NCI-H1694 (cell line): ENCODE measurements at places on chromosomes 1 and 21.
A peak's percentile ranks its signal among the peaks of the same experiment; 100 is the strongest.

DNA sequence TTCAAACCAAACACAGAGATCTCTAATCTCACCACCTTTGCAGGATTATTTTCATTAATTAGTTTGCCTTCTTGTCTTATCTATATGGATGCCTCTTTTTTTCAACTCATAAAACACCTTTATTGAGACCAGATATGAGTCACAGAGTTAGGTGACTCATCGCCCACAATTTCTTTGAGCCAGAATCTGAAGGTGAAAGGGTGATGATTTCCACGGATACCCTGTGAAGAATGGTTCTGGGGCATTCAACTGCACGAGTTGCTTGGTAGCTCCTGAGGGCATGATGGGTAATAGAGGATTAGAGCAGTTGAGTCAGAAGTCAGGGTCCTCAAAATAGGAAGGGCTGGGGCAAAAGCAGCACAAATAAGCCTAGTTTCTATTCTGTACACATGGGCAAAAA lies 128.2 kb downstream of the TBX19 start:
- no peak for DNase-seq

DNA sequence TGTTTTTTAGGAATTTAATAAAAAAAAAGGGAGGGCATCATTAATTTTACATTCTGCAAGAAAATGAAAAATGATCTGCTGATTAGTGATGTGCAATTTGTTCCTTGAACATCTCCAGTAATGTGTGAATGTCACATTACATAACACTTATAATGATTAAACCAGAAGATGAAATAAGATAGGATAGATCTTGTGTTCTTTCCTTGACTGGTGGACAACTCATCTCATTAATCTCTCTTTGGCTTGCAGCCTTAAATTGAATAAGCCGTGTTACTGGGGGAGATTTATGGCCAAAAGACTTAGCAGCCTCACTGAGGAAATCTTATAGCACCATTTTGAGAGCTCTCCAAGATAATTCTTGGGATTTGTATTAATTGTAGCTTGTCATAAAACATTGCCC lies 217.2 kb downstream of the ST6GALNAC3 start:
- no peak for DNase-seq

DNA sequence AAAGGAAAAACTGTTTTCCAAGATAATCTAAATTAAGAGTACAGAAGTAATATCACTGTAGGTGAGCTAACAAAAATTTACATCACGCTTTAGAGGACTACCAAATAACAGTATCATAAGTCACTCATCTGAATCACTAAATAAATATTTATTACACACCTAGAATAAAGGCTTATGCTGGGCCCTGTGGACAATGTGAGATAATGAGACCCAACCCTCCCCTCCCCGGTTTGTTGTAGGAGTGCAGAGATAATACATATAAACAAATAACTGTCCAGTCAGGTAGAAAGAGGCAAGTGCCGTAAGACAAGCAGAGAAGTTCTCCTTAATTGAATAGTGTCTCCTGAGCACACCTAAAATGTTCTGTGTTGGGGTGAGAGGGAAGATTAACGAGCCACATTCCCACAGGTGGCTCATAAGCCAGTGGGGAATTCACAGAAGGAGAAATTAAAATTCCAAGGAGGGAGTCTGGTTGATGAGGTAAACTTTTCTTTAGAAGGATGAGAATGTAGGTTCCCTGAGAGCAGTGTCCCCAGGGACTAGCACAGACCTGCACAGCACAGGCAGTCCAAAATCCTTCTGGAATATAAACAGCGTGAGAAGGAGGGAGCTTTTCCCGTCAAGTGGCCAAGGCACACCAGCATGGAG lies 241.4 kb downstream of the NFIA start:
- DNase-seq, result no peak

- peak; percentile 80 for DNase-seq
Observed at GRCh38 chr1:54581621-54582035, 33.6 kb downstream of the ACOT11 start.

DNA sequence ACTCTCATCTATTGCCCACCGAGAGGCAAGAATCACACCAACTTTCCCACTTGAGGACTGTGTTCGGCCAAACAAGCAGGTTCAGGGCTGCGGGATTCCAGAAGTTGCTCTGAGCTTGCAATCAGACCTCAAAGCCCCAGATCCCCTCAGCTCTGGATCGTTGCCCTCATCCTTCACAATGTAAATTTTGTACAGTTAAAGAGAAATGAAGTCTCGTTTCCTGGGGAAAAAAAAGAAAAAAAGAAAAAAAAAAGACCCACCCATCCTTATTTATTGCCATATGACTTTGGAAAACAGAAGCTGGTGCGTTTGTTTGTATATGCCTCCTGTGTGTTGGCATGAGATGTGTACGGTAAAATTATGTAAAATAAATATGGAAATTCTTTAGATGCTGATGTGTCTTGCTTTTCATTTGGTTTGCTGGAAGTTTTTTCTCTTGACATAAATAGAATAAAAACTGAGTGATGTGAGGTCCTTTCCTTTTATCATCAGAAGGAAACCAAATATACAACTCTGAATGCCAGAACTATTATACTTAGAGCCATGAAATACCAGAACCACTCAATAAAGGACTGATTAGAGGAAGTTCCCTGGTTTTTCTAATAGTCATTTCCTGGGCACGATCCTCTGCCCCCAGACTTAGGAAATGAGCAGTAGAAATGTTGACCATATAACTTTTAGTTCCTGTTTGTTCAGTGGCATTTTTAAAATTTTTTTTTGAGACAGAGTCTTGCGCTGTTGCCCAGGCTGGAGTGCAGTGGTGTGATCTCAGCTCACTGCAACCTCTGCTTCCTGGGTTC lies 48.7 kb downstream of the LHX4 start:
- DNase-seq, result no peak

DNA sequence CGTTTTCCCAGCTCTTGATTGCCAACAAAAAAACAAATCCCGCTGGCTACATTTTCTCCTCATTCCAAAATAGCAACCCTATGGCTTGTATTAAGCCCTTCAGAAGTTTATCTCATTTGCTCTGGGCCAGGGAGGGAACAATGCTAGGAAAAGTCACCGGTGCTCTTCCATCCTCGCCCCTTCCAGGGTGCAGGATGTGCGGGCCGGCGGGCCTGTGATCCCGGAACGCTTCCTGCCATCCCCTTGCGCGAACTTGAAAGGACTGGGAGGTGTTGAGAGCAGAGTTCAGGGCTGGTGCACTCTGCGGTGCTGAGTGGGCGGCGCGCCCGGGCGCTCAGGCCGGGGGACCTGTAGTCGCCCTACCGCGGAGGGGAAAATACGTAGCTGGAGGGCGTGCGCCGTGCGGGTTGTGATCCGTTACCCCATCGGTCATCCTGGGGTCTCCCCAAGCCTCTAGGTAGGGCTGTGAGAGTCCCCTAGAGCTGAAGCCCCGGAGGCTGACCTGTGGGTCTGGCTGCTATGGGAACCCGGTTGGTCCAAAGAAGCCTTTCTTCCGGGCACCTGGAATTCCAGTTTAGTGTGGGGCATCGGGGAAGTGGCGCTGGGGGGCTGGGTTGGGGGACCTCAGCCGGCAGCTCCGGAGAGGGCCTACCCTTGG lies 13.1 kb downstream of the NR5A2 start:
- no peak for DNase-seq

DNA sequence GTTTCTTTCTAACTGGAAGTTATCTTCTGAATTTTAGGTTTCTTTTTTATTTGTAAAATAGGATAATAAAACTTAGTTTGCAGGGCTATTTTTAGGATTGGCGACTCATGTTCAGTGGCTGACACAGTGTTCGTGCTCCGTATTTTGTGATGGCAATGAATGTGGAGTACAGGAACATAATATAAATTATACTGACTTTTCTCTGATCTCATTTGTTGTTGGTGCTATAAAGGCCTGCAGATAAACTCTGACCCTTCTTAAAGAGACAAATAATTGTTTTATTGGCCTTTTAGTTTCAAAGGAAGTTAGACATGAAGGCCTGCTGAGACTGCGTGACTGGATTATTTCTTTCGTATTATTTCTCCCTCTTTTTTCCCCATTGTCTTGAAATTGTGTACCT lies 339.6 kb downstream of the PDE4B start:
- no peak for DNase-seq

GRCh38 chr1:88980870-88981269 lies 11.6 kb downstream of the KYAT3 start:
- no peak for DNase-seq

DNA sequence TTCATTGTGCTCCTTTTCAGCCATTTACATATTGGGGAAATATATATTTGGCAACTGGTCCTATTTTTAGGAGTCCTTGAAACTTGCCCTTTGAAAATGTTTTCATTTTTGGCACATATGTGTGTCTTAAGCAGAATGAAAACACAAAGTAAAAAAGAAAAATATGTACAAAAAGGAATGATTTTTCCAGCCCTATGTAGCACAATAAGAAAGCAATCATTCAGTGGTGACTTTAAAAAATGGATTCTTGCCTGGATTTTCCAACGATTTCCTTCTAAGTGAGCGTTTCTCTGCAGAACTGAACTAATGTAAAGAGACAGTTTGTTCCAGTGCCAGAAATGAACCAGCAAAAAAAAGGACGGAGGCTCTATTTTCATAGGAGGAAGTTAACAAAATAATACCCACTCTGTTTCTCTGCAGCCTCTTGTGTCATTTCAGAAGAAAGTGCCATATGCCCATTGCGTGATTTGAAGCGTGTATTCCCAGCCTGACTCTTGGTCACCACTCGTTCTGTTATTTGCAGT lies 340.1 kb downstream of the SETD4 start:
- DNase-seq, result no peak

DNA sequence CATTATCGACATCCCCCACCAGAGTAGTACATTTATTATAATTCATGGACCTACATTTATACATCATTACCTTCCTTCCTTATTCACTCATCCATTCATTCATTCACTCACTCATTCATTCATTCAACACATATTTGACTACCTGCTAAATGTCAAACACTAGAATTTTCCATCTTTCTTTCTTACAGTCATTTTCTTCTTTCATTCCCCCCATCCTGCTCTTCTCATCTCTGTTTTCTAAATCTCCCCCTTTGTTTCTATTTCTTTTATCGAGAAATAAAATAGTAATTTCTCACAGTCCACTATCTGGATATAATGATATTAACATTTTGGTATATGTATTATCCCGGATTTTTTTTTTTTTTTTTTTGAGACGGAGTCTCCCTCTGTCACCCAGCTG lies 27.8 kb upstream of the FMO3 start:
- DNase-seq, result no peak

DNA sequence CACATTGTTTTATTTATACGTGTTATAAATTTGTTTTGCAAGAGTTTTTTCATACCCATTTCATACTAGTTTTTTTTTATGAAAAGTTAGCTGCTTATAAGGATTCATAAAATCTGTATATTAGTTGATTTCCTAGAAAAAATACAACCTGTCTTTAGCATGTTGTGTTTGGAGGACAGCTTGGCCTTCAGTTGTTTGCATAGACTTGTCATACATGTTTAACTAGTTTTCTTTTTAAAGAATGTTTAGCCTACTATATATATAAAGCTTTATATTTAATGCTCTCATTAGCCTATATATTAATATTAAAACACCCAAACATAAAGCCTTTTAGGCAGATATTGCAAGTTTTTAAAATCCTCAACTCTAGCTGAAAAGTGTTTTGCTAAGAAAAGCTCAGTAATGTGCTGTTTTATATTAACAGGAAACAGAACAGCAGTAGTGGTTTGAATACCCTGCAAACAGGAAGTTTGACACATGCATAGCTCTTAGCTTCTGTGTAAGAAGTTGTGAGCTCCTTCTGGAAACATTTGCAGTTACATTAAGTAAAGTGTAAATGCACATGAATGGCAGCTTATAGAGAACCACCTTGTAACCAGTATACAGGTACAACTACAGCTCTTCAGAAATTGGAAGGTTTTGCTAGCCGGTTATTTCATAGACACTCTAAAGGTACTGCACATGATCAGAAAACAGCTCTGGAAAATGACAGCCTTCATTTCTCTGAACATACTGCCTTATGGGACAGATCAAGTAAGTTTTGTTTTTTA lies at the start of gene PRKACB:
PRKACB (plus strand) TSS at position 476 of the 770 bp plus-strand sequence; CDS start at position 567, 91 bp downstream.
- no peak for DNase-seq

GRCh38 chr1:206608108-206608698 lies 4.1 kb downstream of the EIF2D start:
- peak; percentile 50 for DNase-seq

DNA sequence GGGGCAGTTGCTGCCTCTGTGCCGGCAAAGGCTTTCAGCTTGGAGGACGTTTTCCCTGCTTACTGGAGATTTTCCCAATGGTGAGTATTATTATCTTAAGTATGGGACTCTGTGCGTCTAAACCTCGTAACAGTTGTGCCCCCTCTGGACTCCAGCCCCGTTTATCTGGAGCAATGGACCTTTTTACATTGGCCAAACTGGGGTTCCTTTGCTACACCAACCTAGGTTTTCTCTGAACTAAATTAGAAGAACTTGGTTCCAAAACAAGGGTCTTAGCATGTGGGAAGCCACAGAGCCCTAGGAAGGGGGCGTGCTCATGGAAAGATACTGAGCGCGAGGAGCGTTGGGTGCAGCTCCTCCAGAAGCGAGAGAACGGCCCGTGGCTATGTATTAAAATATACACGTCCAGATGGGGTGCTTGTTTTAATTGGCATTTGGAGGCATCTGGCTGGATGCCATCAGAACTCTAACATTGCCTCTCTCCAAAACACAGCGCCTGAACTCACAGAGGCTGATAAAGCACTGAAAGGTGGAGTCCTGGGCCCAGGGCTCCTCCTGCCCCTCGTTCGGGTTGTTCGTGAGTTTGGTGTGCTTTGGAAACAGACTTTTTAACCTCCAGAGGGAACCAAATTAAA lies 28.4 kb downstream of the POFUT2 start:
- DNase-seq, result peak; percentile 97

GRCh38 chr1:223825767-223826748 lies 19.7 kb downstream of the TP53BP2 start:
- no peak for DNase-seq

DNA sequence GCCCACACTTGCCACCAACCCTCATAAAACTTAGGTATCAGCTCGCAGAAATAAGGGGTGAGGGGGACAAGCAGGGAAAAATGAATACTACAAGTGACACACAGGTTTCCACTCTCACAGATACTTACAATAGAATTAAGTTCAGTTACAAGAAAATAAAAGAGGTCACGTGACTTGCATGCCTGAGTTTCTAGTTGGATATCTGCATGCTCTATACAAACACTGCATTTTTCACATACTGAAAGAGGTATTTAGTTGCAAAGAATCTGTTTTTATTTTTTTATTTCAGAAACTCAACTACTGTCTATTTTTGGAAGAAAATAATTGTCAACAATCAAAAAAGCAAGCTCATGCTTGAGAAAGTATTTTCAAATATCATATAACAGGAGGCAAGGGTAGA lies 43.5 kb downstream of the DPYD start:
- no peak for DNase-seq

DNA sequence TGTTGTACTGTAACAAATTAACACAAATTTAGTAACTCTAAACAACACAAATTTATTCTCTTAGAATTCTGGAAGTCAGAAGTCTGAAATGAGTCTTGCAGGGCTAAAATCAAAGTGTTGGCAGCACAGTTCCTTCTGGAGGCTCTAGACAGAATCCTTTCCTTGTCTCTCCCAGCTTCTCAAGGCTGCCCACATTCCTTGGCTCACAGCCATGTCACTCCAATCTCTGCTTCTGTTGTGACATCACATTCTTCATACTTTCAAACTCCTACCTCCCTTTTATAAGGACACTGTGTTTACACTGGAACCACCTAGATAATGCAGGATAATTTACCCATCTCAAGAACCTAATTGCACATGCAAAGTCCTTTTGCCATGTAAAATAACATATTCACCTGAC lies 225.0 kb upstream of the PRMT6 start:
- DNase-seq, result no peak

GRCh38 chr1:108119500-108119899 lies 80.6 kb downstream of the SLC25A24 start:
- no peak for DNase-seq

GRCh38 chr1:228149406-228150119 lies at the start of gene GJC2:
GJC2 (plus strand) TSS chr1:228149930; CDS start chr1:228157759, 7,829 bp downstream.
- no peak for DNase-seq
